A549 treated with AZD2906 at 1 μM for 4 hours (cell line): ENCODE measurements at places on chromosomes 5 and 9. TPM values are rescaled to one million over a fixed set of nuclear protein-coding genes. Genes with fewer than 3 reads are reported as not detected.

Gene TAF1L
- total RNA-seq, result 0.01 TPM in 3 of 5 replicates, not detected in the others

Gene CSF1R
- 0.15 to 0.31 TPM (median 0.20 TPM) in 5 replicates for total RNA-seq

Gene GGTA1
- total RNA-seq, result not detected in 5 replicates

Gene KIF24
- total RNA-seq, result 2.9 to 3.5 TPM (median 3.2 TPM) in 5 replicates

Gene MAMDC4
- total RNA-seq, result 1.5 to 4.6 TPM (median 3.8 TPM) in 5 replicates

Gene HDHD3
- total RNA-seq, result 20.3 to 24.8 TPM (median 22.6 TPM) in 5 replicates

Gene GLDC
- total RNA-seq, result 10.7 to 13.9 TPM (median 12.2 TPM) in 5 replicates

Gene RNF224
- 0.12 to 0.38 TPM (median 0.25 TPM) in 5 replicates for total RNA-seq

Gene TARS1
- total RNA-seq, result 118 to 159 TPM (median 124 TPM) in 5 replicates

Gene PCDHGB6
- total RNA-seq, result 0.09 to 0.13 TPM (median 0.10 TPM) in 5 replicates

Gene FAT2
- under 0.01 to 0.01 TPM in 2 of 5 replicates, not detected in the others for total RNA-seq

Gene ADAMTS16
- 1.3 to 2.8 TPM (median 1.4 TPM) in 5 replicates for total RNA-seq

Gene CDX1
- 0.06 to 0.07 TPM in 2 of 5 replicates, not detected in the others for total RNA-seq

Gene GRAMD2B
- total RNA-seq, result 0.79 to 2.2 TPM (median 1.0 TPM) in 5 replicates

Gene AK6
- 34.4 to 51.7 TPM (median 44.9 TPM) in 5 replicates for total RNA-seq

Gene WWC1
- 70.2 to 81.2 TPM (median 73.2 TPM) in 5 replicates for total RNA-seq

Gene CNTLN
- total RNA-seq, result 4.3 to 5.8 TPM (median 4.7 TPM) in 5 replicates

Gene ORM2
- total RNA-seq, result not detected in 5 replicates

Gene SHISAL2B
- 0.15 TPM in 1 of 5 replicates, not detected in the others for total RNA-seq

Gene SYK
- 0.02 to 0.17 TPM (median 0.03 TPM) in 4 of 5 replicates, not detected in the other for total RNA-seq

Gene STPG3
- total RNA-seq, result not detected in 5 replicates

Gene CDC25C
- total RNA-seq, result 8.7 to 12.0 TPM (median 9.2 TPM) in 5 replicates

Gene HEMGN
- not detected in 5 replicates for total RNA-seq

Gene HACD4
- 0.84 to 1.1 TPM (median 1.0 TPM) in 5 replicates for total RNA-seq

Gene SAXO1
- not detected in 5 replicates for total RNA-seq

Gene LECT2
- not detected in 5 replicates for total RNA-seq

Gene ADRA1B
- total RNA-seq, result 21.8 to 24.5 TPM (median 23.0 TPM) in 5 replicates

Gene OTP
- total RNA-seq, result 0.03 to 0.12 TPM (median 0.09 TPM) in 5 replicates

Gene FBN2
- 12.9 to 19.1 TPM (median 17.6 TPM) in 5 replicates for total RNA-seq

Gene HK3
- 0.02 to 0.07 TPM in 2 of 5 replicates, not detected in the others for total RNA-seq

Gene FOXE1
- 2.8 to 3.9 TPM (median 3.6 TPM) in 5 replicates for total RNA-seq

Gene ENHO
- total RNA-seq, result 0.94 to 2.8 TPM (median 2.0 TPM) in 5 replicates

Gene TIGD6
- total RNA-seq, result 5.0 to 6.1 TPM (median 5.3 TPM) in 5 replicates

Gene CDC20B
- total RNA-seq, result 0.03 to 0.10 TPM (median 0.07 TPM) in 5 replicates

Gene CARTPT
- total RNA-seq, result not detected in 5 replicates

Gene NSMF
- total RNA-seq, result 31.6 to 45.3 TPM (median 40.2 TPM) in 5 replicates

Gene C5orf34
- 3.6 to 5.4 TPM (median 4.2 TPM) in 5 replicates for total RNA-seq

Gene PPP2R2B
- total RNA-seq, result 0.03 to 0.14 TPM (median 0.10 TPM) in 4 of 5 replicates, not detected in the other

Gene ITK
- total RNA-seq, result 0.05 to 0.32 TPM (median 0.08 TPM) in 5 replicates

Gene PKN3
- 13.1 to 18.5 TPM (median 16.8 TPM) in 5 replicates for total RNA-seq

Gene KCNV2
- not detected in 5 replicates for total RNA-seq

Gene GCNT4
- total RNA-seq, result 0.22 to 0.31 TPM (median 0.29 TPM) in 5 replicates

Gene ELOVL7
- total RNA-seq, result 9.2 to 12.6 TPM (median 11.2 TPM) in 5 replicates
